ENCODE measurements at places on chromosomes 6 and 20. TPM values are rescaled to one million over a fixed set of nuclear protein-coding genes. Genes with fewer than 3 reads are reported as not detected.

Gene TGM3
- total RNA-seq = not detected

Gene CGA
- total RNA-seq = not detected

Gene LGSN
- not detected for total RNA-seq

Gene CLVS2
- not detected for total RNA-seq

Gene SLC26A8
- total RNA-seq = under 0.01 TPM

Gene ZBTB12
- 4.9 TPM for total RNA-seq

Gene RCAN2
- 0.34 TPM for total RNA-seq

DNA sequence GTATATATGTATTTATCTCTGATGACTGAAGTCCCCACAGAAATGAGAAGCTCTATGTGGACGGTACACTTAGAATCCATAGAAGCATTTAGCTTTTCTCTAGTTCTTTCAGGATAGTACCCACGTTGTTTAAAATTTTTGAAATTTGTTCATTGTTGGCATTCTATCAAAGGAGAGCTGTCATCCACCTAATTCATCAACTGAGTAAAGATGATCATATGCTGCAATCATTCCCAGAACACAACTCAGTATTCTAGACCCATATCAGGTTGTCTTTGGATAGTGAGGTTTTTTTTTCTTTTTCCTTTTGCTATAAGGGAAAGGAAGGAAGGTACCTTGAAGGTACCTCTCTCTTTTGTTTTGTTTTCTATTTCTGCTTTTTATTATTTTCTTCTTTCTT lies 9.3 kb downstream of the SERAC1 start:
- DNase-seq = no peak

DNA sequence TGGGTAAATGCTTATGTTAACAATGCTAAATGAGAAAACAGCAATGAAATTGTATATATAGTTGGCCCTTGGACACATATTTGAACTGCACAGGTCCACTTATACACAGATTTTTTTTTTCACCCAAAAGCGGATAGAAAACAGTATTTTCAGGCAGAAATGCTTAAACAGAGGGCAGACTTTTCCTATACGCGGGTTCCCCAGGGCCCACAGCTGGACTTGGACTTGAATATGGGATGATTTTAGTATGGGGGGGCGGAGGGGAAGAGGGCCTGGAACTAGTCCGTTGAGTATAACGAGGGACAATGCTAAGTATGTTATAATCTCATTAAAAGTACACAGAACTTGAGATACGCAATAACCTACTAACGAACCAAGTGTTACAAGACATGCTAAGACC lies 1.1 kb upstream of the PRSS35 start:
- DNase-seq = no peak

DNA sequence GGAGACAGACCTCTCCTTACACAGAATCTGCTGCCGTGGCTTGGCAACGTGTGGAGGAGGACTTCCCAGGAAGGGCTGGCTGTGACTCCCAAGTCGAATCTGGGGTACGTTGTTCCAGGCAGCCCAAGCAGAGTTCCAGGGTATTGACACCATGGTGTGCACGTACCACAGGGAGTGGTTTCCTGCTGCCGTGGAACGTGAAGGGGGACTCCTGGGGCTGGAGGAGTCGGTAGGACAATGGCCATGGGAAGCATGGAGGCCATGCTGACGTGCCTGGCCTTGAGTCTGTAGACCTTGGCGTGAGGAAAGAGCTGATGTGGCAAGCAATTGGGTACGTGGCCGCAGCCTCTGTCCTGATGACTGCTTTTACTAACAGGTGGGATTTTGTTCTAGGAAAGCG lies 119.3 kb downstream of the TULP4 start:
- DNase-seq = no peak

GRCh38 chr6:51147756-51148155 lies 329.1 kb downstream of the TFAP2B start:
- DNase-seq = no peak

DNA sequence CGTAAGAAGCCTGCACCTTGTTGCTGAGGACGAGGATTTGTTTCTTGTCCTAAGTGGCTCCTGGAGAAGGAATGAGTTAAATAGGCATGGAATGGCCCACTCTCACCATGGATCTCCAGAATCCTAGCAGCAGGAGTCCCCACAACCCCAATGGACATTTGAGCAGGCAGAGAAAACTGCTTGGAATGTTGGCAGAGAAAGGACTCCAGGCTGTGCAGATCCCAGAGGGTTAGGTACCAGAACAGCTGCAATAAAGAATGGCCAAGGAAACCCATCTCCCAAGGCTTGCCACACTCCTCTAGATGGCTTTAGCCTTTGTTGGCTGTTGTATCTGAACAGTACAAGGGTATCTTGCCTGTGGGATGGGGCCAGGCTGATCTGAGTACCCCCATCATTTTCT lies 1415.7 kb upstream of the ADGRB3 start:
- DNase-seq = no peak

- no peak for DNase-seq
These were observed 78.9 kb upstream of the HEY2 start for GRCh38 chr6:125670568-125670967.

- peak; percentile 70 for DNase-seq
These were observed 686.4 kb downstream of the HTR1B start for GRCh38 chr6:76776876-76777275.

- DNase-seq = peak; percentile 56
These were observed 45.2 kb downstream of the THEMIS start for GRCh38 chr6:127855542-127856159.

- DNase-seq = peak; percentile 77
These were observed 104.9 kb downstream of the GJA10 start for GRCh38 chr6:89999154-89999553.

GRCh38 chr6:87251225-87251624 lies 71.2 kb upstream of the SMIM8 start:
- no peak for DNase-seq

- DNase-seq = no peak
These were observed 36.9 kb upstream of the CCDC28A start for GRCh38 chr6:138736640-138737039.

GRCh38 chr6:149862922-149863697 lies 1.0 kb downstream of the LRP11 start:
- DNase-seq = peak; percentile 80

- no peak for DNase-seq
These were observed 249.5 kb downstream of the ADGRG6 start for GRCh38 chr6:142551274-142551811.

- no peak for DNase-seq
These were observed 101.5 kb downstream of the LAMP5 start for GRCh38 chr20:9615766-9616454.

Measured in dermis blood vessel endothelial cell (primary cell).